Activated naive CD8-positive, alpha-beta T cell treated with anti-CD3 and anti-CD28 coated beads for 36 hours (primary cell): ENCODE measurements at places on chromosomes 11 and 22. TPM values are rescaled to one million over a fixed set of nuclear protein-coding genes. Genes with fewer than 3 reads are reported as not detected.

- H3K4me1 ChIP-seq = no peaks in the 10 kb centered on the region
- H3K4me3 ChIP-seq = no peak overlapping the region
- DNase-seq = no peak
- no peaks in the 10 kb centered on the region for H3K36me3 ChIP-seq
- no peak overlapping the region for H3K27ac ChIP-seq
Observed at GRCh38 chr11:12413141-12414052, 36.0 kb downstream of the PARVA start.

FGF4 gene
- not detected for total RNA-seq

- DNase-seq = no peak
- H3K4me1 ChIP-seq = no peaks in the 10 kb centered on the region
- H3K27me3 ChIP-seq = no peaks in the 10 kb centered on the region
- no peak overlapping the region for H3K4me3 ChIP-seq
Observed at GRCh38 chr22:20600137-20600673, 92.8 kb downstream of the MED15 start.

- DNase-seq = no peak
- H3K27ac ChIP-seq = no peak overlapping the region
- no peaks in the 10 kb centered on the region for H3K27me3 ChIP-seq
- H3K4me1 ChIP-seq = no peaks in the 10 kb centered on the region
Observed at GRCh38 chr11:131138731-131139130, 222.5 kb upstream of the SNX19 start.

DNA sequence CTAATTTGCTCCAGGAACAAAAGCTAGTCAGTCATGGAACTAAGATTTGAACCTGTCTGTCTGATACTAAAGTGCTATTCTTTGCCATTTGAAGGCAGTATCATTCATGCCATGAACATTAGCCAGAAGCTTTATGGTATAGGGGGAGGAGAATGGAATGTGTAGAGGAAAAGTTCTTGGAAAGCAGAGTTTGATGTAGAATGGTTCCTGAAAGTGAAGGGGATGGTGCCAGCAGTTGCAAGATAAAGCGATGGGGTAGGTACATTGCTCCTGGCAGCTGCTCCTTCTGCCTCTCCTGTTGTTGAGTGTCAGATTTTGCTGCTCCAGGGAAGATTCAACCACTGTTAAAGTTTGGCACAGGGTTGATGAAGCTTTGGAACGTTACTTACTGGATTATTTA, 53.4 kb downstream of the ARHGAP42 start:
- DNase-seq = no peak
- H3K4me3 ChIP-seq = no peak overlapping the region
- H3K4me1 ChIP-seq = no peaks in the 10 kb centered on the region
- H3K36me3 ChIP-seq = no peaks in the 10 kb centered on the region

DNA sequence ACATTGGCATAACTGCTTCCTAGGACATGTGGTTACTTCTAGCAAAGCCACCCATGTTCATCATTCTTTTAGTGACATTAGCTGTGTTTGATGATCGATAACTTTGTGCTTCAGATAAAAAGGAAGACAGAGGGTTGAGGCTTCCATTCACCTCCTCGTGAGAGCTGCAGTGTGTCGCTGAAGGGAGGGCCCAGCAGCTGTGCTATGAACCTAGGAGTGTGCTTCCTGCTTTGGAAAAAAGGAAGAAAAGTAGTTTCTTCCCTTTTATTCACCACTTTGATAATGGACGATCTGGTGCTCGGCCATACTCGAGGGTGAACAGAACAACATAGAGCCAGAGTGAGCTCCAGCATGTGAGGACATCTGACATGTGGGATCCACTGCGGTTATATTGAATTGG, 6.1 kb upstream of the RFPL2 start:
- H3K36me3 ChIP-seq = no peaks in the 10 kb centered on the region
- DNase-seq = no peak
- no peak overlapping the region for H3K27ac ChIP-seq
- peaks cover 2% of the 10 kb centered on the region for H3K27me3 ChIP-seq

UQCC3 gene
- 5.7 TPM for total RNA-seq

DNA sequence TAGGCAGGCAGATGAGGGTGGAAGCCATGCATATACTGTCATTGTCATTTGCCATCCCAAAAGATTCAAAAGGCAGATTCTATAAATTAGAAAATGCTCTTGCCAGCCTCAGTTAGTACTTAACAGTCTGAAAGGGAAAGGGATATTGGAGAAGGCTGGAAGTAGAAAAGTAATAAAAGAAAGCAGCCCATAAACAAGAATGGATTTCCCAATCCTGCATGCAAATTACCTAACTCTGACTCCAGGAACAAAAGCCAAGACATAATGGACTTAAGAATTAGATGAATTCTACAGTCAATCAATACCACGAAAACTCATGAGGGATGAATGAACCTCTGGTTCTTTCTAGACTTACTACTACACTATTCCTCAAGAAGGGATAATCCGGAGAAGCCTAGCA, 5.9 kb downstream of the PAK1 start:
- no peaks in the 10 kb centered on the region for H3K36me3 ChIP-seq
- no peak overlapping the region for H3K27ac ChIP-seq
- peaks cover 8% of the 10 kb centered on the region for H3K4me1 ChIP-seq
- H3K4me3 ChIP-seq = no peak overlapping the region

INS gene
- not detected for total RNA-seq

DNA sequence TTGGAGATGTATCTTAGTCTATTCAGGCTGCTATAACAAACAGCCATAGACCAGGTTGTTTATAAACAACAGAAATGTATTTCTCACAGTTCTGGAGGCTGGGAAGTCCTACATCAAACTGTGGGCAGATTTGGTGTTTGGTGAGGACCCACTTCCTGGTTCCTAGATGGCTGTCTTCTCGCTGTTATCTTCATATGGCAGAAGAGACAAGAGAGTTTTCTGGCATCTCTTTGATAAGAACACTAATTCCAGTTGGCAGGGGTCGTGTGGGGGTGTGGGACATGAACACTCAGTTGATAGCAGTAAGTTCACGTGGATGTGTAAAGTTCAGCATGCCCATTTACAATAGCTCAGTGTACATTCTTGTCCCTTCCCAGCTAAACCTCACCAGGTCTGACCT, 41.3 kb upstream of the HMGXB4 start:
- H3K4me3 ChIP-seq = no peak overlapping the region
- peaks cover 11% of the 10 kb centered on the region for H3K27me3 ChIP-seq
- no peaks in the 10 kb centered on the region for H3K36me3 ChIP-seq
- H3K4me1 ChIP-seq = no peaks in the 10 kb centered on the region
- DNase-seq = no peak

GRCh38 chr22:49569286-49570031, 258.2 kb downstream of the BRD1 start:
- H3K36me3 ChIP-seq = peaks cover 2% of the 10 kb centered on the region
- no peak overlapping the region for H3K27ac ChIP-seq
- no peaks in the 10 kb centered on the region for H3K4me1 ChIP-seq
- no peak for DNase-seq
- H3K4me3 ChIP-seq = no peak overlapping the region
- H3K27me3 ChIP-seq = no peaks in the 10 kb centered on the region

DNA sequence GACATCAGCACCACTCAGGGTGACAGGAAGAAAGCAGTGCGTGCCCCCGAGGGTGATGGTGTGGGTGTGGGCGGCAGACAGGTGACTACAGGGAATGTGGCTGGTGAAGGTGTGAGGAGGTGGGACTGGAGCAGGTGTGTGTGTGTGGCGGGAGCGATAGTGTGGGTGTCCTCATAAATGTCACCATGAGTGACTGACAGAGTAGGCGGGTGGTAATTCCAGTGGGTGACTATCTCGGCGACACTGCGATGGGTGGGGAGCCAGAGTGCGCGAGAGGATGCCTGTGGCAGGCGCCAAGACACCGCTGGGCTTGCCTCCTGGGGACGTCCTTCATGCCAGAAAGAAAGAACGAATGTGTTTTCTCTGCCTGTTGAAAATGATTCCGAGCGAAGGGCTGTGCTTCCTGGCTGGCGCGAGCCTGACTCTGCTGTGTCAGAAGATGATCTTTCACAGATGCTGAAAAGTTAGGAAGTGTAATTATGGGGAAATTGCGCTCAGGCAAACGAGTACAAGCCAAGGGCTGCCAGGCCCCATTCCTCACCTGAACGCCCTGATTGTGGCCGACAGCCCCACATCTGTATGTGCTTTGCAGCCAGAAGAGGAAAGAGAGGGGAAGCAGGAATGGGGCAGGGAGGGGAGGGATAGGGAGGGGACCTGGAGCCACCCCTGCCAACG, 98.8 kb upstream of the CD82 start:
- H3K4me1 ChIP-seq = no peaks in the 10 kb centered on the region
- H3K4me3 ChIP-seq = no peak overlapping the region
- H3K27ac ChIP-seq = no peak overlapping the region
- DNase-seq = no peak

- no peaks in the 10 kb centered on the region for H3K27me3 ChIP-seq
- DNase-seq = peak; percentile 27
- no peak overlapping the region for H3K27ac ChIP-seq
- peaks cover 7% of the 10 kb centered on the region for H3K4me1 ChIP-seq
- no peak overlapping the region for H3K4me3 ChIP-seq
Observed at GRCh38 chr22:23862103-23862502, 4.4 kb downstream of the SLC2A11 start.

DNA sequence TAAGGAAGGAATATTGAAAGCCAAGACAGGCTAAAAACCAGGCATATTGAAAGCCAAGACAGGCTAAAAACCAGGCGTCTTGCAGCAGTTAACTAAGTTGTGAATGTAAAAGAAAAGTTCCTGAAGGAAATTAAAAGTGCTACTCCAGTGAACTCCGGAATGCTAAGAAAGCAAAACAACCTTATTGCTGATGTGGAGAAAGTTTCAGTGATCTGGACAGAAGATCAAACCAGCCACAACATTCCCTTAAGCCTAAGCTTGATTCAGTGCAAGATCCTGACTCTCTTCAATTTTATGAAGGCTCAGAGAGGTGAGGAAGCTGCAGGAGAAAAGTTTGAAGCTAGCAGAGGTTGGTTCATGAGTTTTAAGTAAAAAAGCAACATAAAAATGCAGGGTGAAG, 51.4 kb downstream of the PACS1 start:
- DNase-seq = no peak
- peaks cover 8% of the 10 kb centered on the region for H3K36me3 ChIP-seq
- no peaks in the 10 kb centered on the region for H3K27me3 ChIP-seq
- H3K27ac ChIP-seq = no peak overlapping the region
- no peak overlapping the region for H3K4me3 ChIP-seq
- peaks cover 76% of the 10 kb centered on the region for H3K4me1 ChIP-seq

DNA sequence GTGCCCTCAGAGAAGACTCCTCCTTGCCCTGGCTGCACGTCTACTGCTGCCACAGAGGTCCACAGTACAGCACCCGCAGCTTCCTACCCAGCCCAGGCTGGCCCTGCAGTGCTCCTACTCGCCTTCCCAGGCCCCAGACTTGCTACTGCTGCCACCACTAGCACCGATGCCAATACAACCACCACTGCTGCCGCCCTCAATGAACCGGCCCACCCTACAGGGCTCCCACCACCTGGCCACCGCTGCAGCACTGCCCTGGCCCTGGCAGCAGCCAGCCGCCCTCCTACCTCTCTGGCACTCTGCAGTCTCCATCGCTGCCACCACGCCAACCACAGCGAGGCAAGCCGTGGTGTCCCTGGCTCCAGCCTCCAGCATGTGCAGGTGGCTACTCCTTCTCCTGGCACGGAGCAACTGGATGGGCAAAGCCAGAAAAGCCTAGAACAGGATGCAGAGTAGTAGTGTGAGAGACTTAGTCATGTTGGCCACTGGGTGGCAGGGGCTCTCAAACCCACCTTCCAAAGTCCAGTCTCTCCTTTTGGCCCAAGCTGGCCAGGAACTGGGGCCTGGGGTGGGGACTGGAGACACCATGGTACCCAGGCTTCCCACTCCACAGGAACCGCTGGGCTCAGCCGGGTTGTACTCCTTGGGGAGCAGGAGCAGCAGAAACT, 39.4 kb downstream of the C22orf42 start:
- DNase-seq = no peak
- no peak overlapping the region for H3K27ac ChIP-seq
- no peaks in the 10 kb centered on the region for H3K36me3 ChIP-seq
- H3K27me3 ChIP-seq = no peaks in the 10 kb centered on the region
- no peaks in the 10 kb centered on the region for H3K4me1 ChIP-seq

OR52K1 gene
- total RNA-seq = not detected

CASP4 gene
- total RNA-seq = 51.8 TPM

CSF2RB gene
- total RNA-seq = 0.14 TPM

GRCh38 chr11:65736810-65737209, 16.2 kb upstream of the RNASEH2C start:
- peaks cover 35% of the 10 kb centered on the region for H3K27me3 ChIP-seq
- H3K36me3 ChIP-seq = no peaks in the 10 kb centered on the region
- no peak overlapping the region for H3K4me3 ChIP-seq
- no peak for DNase-seq

DNA sequence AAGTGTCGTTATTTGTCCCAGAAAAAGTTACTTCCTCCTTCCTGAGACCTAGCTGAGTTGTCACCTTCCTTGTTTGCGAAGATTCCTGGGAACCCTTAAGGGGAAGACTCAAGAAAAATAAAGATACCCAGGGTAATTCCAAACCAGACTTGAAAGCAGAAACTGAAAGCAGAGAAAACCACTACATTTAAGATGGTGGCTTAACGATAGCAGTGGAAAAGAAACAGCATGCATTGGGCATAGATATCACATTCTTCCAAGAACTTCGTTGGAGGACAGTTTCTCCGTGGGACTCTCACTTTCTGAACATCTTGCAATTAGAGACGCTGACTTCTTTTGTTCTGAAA, 89.1 kb downstream of the FAM76B start:
- H3K27ac ChIP-seq = no peak overlapping the region
- peak overlapping the region; percentile 63 for H3K4me3 ChIP-seq
- H3K4me1 ChIP-seq = peaks cover 54% of the 10 kb centered on the region
- H3K27me3 ChIP-seq = no peaks in the 10 kb centered on the region

PKP3 gene
- not detected for total RNA-seq

GRCh38 chr11:74871037-74871436, 77.9 kb downstream of the XRRA1 start:
- peaks cover 97% of the 10 kb centered on the region for H3K36me3 ChIP-seq
- no peak overlapping the region for H3K4me3 ChIP-seq
- no peak for DNase-seq

DNA sequence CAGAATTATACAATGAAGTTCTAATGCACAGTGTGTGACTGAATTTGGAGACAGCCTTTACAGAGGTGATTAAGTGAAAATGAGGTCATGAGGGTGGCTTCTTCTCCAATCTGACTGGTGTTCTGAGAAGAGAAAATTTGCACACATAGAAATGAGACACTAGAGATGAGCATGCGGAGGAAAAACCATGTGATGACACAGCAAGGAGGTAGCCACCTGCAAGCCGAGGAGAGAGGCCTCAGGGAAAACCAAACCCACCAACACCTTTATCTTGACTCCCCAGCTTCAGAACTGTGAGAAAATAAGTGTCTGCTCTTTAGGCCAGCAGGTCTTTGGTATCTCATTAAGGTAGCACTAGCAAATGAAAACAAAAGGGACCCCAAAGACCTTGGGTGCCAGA, 93.2 kb downstream of the GGTLC2 start:
- no peak for DNase-seq
- H3K36me3 ChIP-seq = no peaks in the 10 kb centered on the region
- H3K4me3 ChIP-seq = no peak overlapping the region
- peaks cover 30% of the 10 kb centered on the region for H3K27me3 ChIP-seq

- DNase-seq = peak; percentile 7
- H3K4me3 ChIP-seq = no peak overlapping the region
- H3K4me1 ChIP-seq = peaks cover 70% of the 10 kb centered on the region
- H3K36me3 ChIP-seq = peaks cover 62% of the 10 kb centered on the region
Observed at GRCh38 chr11:68528630-68529029, 68.1 kb downstream of the PPP6R3 start.

GRCh38 chr22:45450921-45451651, 37.6 kb downstream of the RIBC2 start:
- H3K27me3 ChIP-seq = peaks cover 3% of the 10 kb centered on the region
- H3K27ac ChIP-seq = no peak overlapping the region
- no peak overlapping the region for H3K4me3 ChIP-seq
- DNase-seq = no peak
